ENCODE measurements at places on chromosomes 7 and 10.

GRCh38 chr10:21961847-21962246, 41.7 kb downstream of the DNAJC1 start:
- no peak for DNase-seq

DNA sequence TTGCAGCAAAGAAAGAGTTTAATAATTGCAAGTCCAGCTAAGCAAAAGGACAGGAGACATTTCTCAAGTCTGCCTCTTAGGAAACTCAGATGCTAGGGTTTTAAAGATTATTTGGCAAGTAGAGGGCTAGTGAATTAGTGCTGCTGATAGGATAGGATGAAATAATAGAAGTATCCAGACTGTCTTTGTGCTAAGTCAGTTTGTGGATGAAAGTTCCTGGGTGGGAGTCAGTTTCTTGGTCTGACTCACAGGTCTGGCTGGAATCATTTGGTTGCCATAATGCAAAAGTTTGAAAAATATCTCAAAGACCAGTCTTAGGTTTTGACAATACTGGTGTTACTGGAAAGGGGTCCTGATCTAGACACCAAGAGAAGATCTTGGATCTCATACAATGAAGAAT, 42.6 kb upstream of the INHBA start:
- DNase-seq, result no peak

- DNase-seq, result no peak
Observed at GRCh38 chr10:112896722-112897121, 53.3 kb upstream of the TCF7L2 start.

- DNase-seq, result no peak
Observed at GRCh38 chr7:112089551-112089950, 116.6 kb downstream of the DOCK4 start.

GRCh38 chr7:120867932-120868331, 10.0 kb upstream of the TSPAN12 start:
- no peak for DNase-seq

DNA sequence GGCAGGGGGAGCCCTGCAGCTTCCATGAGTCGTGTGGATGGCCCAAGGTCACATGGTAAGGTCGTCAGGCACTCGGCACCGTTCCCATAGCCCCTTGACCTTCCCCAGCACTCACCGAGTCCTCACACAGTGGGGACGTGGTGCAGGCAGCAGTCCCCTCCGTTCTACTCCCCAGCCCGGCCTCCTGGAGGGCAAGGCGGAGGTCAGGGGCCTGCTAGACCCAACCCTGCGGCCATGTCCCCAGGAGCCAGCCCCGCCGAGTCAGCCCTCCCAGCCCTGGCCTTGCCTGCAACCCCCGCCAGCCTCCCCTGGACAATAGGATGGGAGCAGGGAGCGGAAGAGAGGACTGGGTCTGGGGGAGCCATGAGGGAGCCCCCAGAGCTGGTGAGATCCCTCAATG, 65.2 kb downstream of the ELFN1 start:
- no peak for DNase-seq

DNA sequence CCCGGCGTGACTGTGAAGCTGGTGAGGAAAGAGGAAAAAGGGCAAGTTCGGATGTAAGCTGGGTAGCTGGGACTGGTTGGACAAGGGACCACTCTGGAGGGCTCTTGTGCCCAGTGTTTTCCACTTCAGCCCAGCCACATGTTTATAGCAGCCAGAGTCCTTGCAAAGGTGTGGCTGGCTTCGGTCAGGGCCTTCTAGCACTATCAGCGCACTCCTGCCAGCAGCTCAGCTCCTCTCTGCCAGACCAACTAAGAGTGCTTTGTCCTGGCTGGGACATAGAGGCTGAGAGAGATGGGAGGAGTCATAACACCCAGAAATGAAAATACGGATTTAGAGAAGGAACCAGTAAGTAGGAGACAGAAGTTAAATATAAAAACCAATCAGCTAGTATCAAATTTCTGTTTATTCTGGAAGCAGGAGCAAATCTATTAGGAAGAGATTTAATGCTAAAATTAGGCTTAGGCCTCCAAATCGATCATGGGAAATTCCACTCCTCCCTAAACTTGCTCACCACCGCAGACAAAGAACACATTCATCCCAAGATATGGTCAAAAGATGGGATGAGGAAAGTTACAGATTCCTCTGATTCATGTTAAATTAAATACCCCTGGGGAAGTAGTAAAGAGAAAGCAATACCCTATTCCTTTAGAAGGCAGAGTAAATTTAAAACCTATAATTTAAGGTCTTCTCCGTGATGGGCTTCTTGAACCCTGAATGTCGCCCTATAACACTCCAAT, 135.0 kb downstream of the RALA start:
- no peak for DNase-seq

- no peak for DNase-seq
Observed at GRCh38 chr10:65500716-65501115, 1425.1 kb upstream of the LRRTM3 start.

GRCh38 chr10:24320373-24320772, 111.4 kb downstream of the KIAA1217 start:
- no peak for DNase-seq

DNA sequence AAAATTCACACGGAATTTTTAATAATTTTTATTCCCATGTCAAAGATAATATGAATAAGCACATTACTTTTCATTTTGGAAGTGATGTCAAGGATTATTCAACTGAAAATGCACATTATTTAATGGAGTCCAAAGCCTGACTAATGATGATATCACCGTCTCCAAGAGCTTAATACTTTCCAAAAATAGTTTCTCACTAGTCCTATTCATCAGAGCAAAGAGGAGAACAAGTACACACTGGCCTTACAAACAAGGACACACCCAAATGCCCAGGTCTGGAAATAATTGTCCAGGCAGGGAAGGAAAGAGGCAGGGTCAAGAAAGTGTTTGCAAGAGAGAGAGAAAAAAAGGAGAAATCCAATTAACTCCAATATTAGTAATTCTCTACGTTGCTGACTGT, 216.8 kb upstream of the CCDC6 start:
- no peak for DNase-seq

GRCh38 chr7:151570366-151570915, 50.7 kb upstream of the RHEB start:
- DNase-seq, result no peak

DNA sequence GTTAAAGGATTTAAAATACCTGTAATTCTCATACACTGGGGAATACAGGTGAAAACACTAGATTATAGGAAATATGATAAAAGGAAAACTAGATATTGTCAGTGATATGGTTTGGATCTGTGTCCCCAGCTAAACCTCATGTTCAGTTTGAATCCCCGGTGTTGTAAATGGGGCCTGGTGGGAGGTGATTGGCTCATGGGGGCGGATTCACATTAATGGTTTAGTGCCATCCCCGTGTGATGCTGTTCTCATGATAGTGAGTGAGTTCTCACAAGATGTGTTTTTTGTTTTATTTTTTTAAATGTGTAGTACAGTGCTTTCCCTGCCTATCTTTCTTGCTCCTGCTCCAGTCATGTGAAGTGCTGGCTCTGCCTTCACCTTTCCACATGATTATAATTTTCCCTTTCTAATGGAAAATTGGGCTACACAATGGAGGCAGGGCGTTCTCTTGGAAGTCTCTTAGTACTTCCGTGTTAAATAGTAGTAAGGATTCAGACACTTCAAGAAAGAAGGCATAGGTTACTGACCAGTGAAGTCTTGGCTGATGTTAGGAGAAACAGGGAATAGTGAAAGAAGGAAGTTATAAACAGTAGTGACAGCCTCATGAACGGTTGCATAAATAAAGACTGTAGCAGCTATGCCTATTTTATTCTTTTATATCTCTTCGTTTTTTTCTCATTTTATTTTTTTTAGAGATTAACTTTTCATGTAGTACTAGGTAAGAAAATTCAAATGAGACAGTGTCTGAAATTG, 386.4 kb downstream of the SUGCT start:
- no peak for DNase-seq

DNA sequence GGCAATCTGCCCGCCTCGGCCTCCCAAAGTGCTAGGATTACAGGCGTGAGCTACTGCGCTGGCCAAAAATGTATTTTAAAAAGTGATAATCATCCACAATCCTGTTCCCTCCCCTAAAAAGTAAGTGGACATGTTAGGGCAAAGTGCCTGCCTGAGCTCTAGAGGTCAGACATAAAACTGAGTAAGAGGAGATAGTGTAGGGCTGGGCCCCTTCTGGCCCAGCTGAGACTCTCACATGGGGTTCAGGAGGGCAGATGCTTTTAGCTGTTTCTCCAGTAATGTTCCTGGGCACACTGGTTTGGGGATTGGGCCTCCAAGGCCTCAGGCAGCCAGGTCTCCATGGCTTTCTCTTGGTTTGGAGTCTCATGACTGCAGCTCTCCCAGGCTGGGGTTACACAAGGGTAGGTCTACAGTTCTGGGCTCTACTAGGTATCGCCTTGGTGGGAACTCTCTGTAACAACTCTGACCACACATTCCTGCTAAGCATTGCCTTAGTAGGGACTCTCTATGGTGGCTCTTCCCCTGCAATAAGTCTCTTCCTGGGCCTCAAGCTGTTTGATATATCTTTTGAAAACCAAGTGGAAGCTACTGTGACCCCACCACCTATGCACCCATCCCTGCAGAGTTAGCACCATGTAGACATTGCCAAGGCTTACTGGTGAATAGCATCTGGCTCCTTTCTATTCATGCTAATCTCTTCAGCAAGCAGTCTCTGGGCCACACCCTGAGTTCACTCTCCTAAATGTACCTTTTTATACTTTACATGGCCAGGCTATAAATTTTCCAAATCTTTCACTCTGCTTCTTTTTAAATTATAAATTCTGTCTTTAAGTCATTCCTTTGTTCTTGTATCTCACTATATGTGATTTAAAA, 6.9 kb upstream of the NUDCD3 start:
- DNase-seq, result no peak

DNA sequence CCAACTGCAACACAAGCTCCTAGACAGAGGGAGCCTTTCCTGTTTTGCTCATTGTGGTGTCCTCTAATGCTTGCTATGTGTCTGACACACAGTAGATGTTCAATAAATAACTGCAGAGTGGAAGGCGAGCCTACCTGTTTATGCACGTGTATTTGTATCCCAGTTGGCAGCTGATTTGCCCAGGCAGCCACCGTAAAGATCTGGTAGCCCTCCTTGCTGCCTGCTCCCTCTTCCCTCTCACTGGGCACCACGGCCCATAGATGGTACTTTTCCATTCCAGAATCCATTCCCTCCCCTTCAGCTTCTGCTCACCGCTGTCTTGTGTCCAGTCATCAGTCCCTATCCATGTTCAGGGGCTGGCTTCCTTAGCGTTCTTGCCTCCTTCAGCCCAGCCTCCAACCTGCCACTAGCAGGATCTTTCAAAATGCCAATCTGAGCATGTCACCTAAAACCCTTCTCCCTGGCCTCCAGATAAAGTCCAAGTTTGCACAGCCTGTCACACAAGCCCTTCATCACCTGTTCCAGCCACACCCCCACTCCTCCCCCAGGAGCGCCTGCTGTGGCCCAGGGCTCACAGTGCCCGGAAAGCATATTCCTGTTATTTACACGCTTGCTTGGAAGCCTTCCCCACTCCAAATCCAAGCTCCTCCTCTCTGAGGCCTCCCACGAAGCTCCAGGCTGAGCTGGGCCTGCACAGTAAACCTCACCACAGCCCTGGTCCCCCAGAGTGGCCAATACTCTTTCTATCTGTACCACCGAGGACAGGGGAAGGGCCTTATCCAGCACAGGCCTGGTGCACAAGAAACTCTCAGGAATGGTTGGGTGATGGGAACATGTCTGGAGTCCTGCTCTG, 21.0 kb downstream of the ZCCHC24 start:
- DNase-seq, result no peak

DNA sequence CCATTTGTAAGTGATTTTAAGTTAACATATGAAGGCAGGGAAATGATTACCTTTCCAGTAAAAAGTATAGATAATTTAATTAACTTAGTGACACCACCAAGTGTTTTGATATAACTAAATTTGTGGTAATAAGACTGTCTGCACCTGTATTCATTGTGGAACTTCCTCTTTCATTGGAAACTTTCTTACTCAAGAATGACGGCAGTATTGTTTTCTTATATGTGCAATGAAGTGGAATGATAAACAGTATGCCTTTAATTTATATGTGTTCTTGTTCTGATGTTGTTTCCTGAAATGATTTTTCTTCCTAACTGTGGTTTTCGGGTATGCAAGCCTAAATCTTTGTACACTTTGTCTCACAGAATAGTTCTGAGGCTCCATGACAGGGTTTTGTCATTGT, 46.4 kb downstream of the CASD1 start:
- DNase-seq, result no peak

GRCh38 chr7:29811586-29811985, 5.3 kb downstream of the WIPF3 start:
- no peak for DNase-seq

GRCh38 chr10:132981173-132981555, 38.8 kb upstream of the CFAP46 start:
- DNase-seq, result no peak

DNA sequence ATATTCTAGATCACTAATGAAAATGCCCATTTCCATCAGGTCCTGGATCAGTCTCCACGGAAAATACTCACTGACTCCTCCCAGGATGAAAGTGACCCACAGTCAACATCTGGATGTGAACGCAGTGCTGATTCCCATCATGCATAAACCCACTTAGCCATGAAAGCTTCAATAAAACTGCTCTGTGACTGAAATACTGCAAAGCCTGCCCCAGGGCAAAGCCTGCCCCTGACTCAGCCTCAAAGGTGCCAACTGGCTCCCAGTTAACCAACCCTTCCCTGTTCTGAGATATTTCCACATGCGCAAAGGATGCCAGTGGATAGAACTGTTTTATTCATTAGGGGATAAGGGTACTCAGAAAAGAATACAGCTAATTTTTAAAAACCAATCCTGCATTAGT, 24.0 kb downstream of the OSBPL3 start:
- no peak for DNase-seq

GRCh38 chr10:69734797-69735468, 66.8 kb upstream of the COL13A1 start:
- no peak for DNase-seq

GRCh38 chr10:132289439-132289838, 18.3 kb downstream of the STK32C start:
- no peak for DNase-seq

GRCh38 chr7:72753781-72754180, 74.2 kb downstream of the TYW1B start:
- DNase-seq, result no peak

DNA sequence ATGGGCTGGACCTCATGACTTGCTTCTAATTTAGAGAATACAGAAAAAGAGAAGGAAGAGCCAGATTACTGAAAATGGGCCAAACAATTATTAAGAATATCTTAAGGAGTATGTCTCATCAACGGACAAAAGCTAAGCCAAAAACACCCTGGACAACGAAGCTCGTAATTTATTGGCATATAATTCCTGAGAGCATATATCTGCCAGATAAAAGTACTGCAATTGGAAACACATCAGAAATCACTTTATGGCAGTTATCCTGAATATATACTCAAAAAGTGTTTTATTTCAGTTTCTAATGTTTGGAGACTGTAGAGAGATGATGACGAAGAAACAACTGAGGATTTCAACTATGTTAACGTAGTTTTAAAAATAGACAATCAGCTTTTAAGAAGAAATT, 211.8 kb downstream of the CSTF2T start:
- DNase-seq, result no peak

GRCh38 chr7:5488286-5488878, 64.7 kb upstream of the TNRC18 start:
- no peak for DNase-seq

- no peak for DNase-seq
Observed at GRCh38 chr7:73890555-73891147, 29.7 kb downstream of the TMEM270 start.
